ENCODE measurements at places on chromosomes 2 and 18.
A peak's percentile ranks its signal among the peaks of the same experiment; 100 is the strongest.

GRCh38 chr2:174337337-174338146 is 2.8 kb downstream of the SP9 start:
- no peak for DNase-seq

DNA sequence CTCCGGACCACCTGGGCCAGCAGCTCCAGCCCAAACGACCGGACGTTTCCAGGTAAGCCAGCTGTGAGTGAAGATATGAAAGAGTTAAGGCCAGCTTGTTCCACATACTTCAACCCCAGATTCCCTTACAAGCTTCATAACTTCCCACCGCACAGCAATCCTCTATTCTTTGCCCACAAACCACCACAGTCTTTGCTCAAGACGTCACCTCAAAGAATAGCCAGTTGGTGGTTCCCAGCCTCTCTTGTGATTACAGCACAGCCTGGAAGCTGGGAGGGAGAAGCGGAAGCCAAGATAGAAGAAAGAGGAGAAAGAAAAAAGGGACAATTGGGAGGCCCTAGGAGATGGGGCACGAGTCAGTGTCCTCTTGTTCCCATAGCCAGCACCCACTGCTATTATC is 70.6 kb downstream of the NRP2 start:
- DNase-seq: no peak

- DNase-seq: no peak
Observed at GRCh38 chr18:26656431-26656943, 108.1 kb upstream of the KCTD1 start.

DNA sequence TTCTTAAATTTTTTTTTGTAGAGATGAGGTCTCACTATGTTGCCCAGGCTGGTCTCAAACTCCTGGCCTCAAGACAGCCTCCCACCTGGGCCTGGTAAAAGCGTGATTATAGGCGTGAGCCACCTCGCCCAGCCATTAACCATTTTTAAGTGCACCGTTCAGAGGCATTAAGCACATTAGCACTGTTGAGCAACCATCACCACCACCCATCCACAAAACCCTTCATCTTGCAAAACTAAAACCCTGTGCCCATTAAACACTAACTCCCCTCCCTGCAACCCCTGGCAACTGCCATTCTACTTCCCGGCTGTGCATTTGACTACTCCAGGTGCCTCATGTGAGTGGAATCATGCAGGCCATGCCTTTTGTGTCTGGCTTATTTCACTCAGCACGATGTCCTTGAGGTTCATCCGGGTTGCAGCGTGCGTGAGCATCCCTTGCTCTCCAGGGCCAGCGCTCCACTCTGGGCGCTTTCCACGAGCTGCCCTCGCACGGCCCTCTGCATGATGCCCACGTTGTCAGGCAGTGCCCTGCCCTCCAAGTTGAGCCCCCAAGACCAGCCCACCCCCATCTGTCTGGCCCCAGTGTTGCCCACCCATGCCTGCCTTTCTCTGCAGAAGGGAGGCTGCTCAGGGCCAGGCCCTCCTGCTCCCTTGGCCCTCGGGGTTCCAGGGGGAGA is 63.0 kb upstream of the GLI2 start:
- DNase-seq: no peak

GRCh38 chr2:3558205-3559014 is at the start of gene RNASEH1:
TSS of gene RNASEH1 (minus strand) at chr2:3558333. CDS start at chr2:3558260, 73 bp downstream.
- DNase-seq: peak; percentile 91

DNA sequence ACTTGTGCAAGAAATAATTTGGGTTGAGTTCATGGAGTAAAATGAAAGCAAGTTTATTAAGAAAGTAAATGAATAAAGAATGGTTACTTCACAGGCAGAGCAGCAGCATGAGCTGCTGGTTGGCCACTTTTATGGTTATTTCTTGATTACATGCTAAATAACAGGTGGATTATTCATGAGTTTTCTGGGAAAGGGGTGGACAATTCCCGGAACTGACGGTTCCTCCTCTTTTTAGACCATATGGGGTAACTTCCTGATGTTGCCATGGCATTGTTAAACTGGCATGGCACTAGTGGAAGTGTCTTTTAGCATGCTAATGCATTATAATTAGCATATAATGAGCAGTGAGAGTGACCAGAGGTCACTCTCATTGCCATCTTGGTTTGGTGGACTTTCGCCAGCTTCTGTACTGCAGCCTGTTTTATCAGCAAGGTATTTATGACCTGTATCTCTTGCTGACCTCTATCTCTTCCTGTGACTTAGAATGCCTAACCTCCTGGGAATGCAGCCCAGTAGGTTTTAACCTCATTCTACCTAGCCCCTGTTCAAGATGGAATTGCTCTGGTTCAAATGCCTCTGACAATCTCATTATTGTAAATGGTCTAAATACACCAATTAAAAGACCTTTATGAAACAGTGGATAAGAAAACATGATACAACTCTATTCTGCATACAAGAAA is 114.1 kb upstream of the FIGN start:
- no peak for DNase-seq

GRCh38 chr18:57004366-57005121 is 142.3 kb upstream of the BOD1L2 start:
- DNase-seq: no peak
